ENCODE measurements at places on chromosomes 1 and 21.

DNA sequence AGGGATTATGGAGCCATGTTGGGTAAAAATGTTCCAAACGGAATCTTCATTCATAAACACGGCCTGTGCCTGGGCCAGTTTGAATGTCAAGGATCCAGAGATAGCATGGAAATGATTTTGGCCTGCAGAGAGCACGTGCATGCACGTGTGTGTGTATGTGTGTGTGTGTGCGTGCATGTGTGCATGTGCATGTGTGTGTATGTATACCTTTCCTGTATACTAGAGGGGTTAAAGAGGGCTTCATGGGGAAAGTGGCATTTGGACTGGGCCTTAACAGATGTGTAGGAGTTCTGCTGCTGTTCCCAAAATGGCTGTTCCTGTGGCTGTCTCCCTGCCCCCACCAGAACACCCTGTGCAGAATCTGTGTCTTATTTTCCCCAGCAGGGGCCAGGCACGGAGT lies 21.7 kb downstream of the TTC39A start:
- DNase-seq, result no peak

GRCh38 chr1:156874142-156874541 lies 13.5 kb downstream of the NTRK1 start:
- no peak for DNase-seq

DNA sequence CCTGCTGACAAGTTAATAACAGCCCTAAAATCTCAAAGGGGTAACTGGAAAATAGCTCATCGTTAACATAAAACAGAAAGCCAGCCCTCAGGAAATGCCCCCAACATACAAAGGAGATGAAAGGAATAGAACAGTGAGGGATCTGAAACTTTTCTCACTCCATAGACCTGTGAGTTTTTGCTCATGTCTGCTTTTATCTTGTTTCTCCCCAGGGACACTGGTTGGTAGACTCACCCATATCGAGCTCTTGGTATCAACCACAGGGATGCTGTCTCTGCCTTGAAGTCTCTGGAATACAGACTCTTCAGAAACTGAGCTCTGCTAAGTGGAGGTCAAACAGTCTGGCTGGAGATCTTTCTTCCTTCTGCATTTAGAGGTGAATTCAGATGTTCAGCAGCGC lies 77.4 kb upstream of the CAMK1G start:
- DNase-seq, result no peak

DNA sequence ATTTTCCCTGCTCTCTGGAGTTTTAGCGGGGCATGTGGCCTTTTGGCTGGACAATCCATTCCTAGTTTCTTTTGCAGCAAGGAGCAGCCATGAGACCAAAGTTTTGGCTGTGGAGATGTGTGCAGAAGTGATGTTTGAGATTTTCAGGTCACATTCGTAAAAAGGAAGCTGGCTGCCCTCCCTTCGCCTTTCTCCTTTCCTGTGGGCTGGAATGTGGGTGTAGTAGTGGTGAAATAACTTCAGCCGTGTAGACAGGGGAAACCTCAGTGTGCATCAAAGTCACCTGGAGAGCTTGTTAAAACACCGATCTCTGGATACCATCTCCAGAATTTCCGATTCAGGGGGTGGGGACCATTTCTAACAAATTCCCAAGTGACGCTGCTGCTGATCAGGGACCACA lies 5.3 kb upstream of the GPR88 start:
- no peak for DNase-seq

- peak; percentile 84 for DNase-seq
Measured at GRCh38 chr1:208233546-208233945, 10.6 kb downstream of the PLXNA2 start.

DNA sequence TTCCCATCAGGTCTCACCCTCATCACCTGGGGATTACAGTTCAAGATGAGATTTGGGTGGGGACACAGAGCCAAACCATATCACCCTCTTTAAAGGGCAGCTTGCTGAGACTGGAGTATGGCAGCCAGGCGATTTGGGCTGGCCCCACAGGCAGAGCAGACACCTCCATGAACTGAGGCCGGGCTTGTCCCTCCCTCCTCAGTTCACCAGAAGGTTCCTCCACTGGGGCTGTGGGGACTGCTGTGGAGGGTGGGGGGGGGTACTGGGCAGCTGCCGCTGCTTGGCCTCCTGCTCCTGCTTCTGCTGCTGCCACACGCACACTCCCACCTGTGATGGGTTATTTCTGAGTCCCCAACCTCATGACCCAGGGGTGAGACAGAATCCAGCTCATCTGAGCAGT lies 53.9 kb upstream of the PDE9A start:
- no peak for DNase-seq

DNA sequence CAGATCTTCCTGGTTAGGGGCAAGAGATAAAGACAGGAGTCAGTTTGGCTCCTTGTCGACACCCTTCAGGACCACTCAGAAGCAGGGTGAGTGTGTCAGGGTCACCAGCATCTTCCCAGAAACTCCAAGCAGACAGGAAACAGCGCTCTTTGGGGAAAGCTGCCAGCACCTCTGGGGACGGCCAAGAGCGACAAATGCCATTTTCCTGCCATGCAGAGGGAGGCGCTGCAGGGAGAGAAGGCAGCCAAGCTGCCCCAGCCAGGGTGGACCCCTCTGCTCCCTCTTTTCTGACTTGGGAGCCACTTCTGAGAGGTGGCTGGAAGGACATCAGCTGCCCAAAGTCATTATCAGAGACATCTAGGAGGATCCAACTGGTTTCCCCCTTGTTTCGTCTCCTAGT lies 29.0 kb downstream of the SIM2 start:
- no peak for DNase-seq

DNA sequence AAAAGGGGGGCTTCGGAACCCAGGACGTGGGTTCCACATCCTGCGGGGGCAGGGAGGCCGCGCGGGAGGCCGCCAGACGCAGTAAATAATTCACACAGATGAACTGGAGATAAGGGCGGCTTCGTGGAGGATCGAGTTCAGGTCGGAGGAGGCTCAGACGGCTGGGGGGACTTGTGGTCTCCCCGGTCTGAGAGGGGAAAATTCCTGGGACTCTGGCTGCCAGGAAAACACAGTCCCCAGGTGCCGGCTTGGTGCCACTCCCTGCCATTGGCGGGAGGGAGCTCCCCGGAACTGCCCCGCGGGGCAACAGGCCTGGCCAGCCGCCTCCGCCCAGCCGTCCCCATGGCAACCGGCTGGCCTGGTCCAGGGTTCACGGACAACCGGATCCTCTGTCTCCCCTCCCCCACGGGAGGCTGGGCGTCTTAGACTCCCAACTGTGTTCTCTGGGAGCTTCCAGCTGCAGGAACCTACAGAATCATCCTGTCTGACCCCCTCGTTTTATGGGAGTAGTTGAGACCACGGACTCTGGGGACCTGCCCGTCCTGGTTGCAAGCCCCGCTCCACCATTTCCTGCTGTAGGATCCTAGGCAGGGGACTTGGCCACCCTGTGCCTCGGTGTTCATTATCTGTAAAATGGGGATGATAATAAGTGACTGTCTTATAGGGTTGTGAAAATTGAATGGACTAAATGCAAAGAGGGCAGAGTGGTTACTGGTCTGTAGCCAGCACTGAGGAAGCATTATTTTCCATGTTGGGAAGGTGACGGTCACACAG lies 9.6 kb downstream of the CAMK2N1 start:
- DNase-seq, result no peak

DNA sequence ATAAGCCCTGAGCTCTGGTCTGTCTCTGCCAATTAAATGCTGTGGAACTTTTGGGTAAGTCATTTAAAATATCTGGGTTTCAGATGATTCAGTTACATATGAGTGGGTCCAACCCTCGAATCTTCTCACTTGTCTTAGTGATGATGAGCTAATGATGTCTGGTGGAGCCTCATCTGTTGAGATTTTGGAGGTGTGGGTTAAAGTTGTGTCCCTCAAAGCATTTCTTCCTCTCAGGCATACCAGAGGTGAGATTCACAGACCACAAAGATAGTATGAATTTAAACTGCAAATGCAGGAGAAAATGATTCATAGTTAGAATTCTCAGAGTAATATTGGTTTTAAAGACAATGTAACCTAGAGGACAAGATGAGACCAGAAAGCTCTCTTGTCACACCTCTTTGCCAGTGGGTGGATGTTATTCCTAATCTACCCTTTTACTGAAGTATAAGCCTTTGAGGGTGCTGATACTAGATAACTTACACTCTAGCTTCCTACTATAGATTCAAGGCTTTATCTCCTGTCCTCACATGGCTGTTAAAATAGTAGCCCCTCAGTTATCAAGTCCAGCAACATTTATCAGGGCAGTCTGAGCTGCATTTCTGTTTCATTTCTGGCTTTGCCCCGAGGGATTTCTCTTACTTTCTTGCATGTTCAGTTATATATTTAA lies 90.7 kb downstream of the MT1HL1 start:
- no peak for DNase-seq

DNA sequence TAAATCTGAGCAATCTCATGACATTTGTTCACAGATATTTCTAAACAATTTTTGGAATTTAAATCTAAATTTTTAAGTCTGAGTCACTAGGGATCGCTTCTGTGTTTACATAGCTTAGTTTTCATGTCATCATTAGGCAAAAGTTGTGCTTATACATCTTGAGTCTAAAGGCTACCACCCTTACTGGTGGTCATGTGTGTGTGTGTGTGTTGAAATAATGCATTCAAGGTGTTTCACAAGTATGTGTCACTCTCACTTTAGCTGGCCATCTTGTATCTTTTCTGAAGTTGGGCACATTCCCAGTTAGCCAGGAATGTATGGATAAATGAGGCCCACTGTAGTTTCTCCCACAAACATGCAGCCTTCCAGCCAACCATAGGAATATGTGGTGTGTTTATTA lies 1162.5 kb upstream of the PRMT6 start:
- no peak for DNase-seq

GRCh38 chr21:32728456-32728839 lies 635 bp upstream of the SYNJ1 start:
- DNase-seq, result no peak

DNA sequence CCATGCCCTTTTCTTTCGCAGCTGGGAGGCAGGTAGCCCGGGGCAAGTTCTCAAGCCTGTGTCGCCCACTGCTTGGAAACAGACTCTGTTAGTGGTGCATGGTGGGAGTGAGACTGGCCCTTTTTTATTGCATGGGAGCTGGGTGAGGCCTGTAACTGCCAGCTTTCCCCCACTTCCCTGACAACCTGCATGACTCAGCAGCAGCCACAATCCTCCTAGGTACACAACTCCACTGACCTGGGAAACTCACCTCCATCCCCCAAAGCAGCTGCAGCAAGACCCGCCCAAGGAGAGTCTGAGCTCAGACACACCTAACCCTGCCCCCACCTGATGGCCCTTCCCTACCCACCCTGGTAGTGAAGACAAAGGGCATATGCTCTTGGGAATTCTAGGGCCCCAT lies 25.8 kb downstream of the PIGP start:
- no peak for DNase-seq

GRCh38 chr21:18228060-18228739 lies 16.4 kb upstream of the CHODL start:
- DNase-seq, result no peak

- no peak for DNase-seq
Measured at GRCh38 chr1:109849655-109850054, 61.0 kb upstream of the CSF1 start.

DNA sequence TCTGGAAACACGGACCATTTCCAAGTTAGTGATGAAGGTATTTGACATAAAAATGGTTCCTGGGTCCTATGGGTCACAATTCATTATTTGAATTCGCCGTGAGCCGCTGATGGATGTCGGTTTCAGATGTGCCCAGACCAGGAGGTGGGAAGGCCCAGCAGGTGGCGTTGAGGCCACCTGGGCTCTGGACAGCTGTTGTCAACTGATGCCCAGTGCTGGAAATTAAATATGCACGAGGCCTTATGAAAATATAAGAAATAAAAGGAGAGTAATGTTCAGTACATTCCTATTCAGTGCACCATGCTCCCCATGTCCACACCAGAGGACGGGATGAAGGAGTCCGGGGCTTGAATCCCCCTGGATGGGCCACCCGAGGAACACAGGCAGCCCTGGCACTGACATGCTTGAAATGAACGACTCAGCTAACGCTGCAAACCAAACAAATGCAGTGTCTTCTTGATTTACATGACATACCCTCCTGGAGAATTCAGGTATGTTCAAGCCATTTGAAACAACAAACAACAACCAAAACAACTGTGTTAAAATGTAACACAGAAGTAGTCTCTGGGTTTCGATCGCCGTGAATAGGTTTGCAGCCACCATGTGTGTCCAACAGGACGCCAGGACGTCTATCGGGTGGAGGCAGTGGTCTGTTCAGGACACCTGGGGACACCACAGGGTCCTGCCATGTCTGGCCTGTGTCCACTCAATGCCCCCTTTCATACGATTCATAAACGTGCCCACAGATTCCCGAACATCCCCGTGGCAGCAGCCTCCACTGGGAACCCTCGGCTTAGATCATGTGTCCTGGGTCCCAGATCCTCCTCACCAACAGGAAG lies 6.1 kb downstream of the TFF3 start:
- no peak for DNase-seq

- DNase-seq, result no peak
Measured at GRCh38 chr1:20370698-20371097, 80.0 kb downstream of the VWA5B1 start.

- DNase-seq, result no peak
Measured at GRCh38 chr1:14555091-14555490, 43.4 kb upstream of the KAZN start.

Data from upper lobe of left lung (tissue), 6 donors.